Gastrocnemius medialis (tissue), 4 donors: ENCODE measurements at places on chromosomes 5 and 9.

GRCh38 chr9:16561121-16561520 lies 309.3 kb downstream of the BNC2 start:
- H3K36me3 ChIP-seq: no peaks in the 10 kb centered on the region

DNA sequence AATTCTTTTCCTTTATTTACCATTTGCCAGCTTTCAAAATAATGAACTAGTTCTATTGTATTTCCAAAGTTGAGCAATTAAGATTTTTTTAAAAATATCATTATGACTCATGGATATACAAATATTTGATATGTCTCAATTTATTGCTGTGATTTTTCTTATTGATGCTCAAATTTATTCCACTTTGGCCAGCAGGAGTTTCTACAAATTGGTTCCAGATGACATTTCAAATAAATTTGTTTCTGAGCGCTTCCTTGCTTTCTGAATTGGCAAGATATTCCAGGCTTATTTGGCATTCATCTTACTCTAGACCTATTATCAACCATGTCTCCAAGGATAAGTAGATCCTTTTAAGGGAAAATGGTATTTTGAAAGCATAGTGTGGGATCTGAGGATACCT lies 58.5 kb upstream of the TJP2 start:
- H3K27ac ChIP-seq: no peak overlapping the region
- no peaks in the 10 kb centered on the region for H3K36me3 ChIP-seq
- no peak overlapping the region for H3K4me3 ChIP-seq
- DNase-seq: no peak
- no peaks in the 10 kb centered on the region for H3K27me3 ChIP-seq
- H3K4me1 ChIP-seq: no peaks in the 10 kb centered on the region

- no peak for DNase-seq
- no peak overlapping the region for H3K27ac ChIP-seq
- H3K36me3 ChIP-seq: no peaks in the 10 kb centered on the region
- H3K27me3 ChIP-seq: no peaks in the 10 kb centered on the region
- no peak overlapping the region for H3K4me3 ChIP-seq
Measured at GRCh38 chr5:35626108-35626507, 8.4 kb downstream of the SPEF2 start.

DNA sequence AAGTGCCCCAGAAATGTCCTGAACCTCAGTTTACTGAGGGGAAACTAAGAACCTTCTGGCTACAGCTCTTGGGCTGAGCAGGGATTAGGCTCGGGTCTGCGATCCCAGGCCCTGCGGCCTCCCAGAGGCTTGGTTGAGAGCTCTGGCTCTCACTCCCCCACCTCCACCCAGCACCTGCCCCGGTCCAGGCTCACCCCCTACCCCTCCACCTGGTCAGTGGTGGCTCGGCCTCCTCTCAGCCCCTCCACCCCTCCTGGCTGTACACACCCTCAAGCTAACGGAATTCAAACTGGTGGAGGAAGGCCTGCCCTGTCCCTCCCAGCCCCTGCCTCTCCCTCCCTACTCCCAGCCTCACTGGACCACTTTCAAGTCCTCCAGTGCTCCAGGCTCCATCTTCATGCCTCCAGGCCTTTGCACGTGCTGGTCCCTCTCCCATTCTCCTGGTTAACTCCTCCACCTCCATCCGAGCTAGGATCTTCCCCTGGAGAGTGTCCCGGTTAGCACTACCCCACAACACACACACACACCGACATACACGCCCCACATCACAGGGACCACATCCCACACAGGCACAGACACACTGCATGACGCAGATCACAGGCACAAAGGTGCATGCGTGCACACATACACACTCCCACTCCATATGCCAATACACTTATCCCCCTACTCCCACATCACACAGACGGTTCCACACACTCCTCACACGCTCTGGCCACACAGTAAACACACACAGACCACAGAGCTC lies 130.9 kb downstream of the C9orf50 start:
- H3K36me3 ChIP-seq: no peaks in the 10 kb centered on the region
- H3K4me3 ChIP-seq: peak overlapping the region; percentile 82

GRCh38 chr9:19935422-19935821 lies 146.6 kb upstream of the SLC24A2 start:
- no peaks in the 10 kb centered on the region for H3K4me1 ChIP-seq
- no peak for DNase-seq
- H3K27ac ChIP-seq: no peak overlapping the region
- no peaks in the 10 kb centered on the region for H3K27me3 ChIP-seq
- no peak overlapping the region for H3K4me3 ChIP-seq

- no peaks in the 10 kb centered on the region for H3K4me1 ChIP-seq
- no peak overlapping the region for H3K4me3 ChIP-seq
- DNase-seq: no peak
- H3K36me3 ChIP-seq: no peaks in the 10 kb centered on the region
Measured at GRCh38 chr5:94649874-94650273, 31.4 kb downstream of the SLF1 start.

- no peak for DNase-seq
- H3K27me3 ChIP-seq: no peaks in the 10 kb centered on the region
- no peak overlapping the region for H3K27ac ChIP-seq
- H3K36me3 ChIP-seq: no peaks in the 10 kb centered on the region
- H3K4me1 ChIP-seq: no peaks in the 10 kb centered on the region
- H3K4me3 ChIP-seq: no peak overlapping the region
Measured at GRCh38 chr5:80933036-80933435, 27.1 kb upstream of the RASGRF2 start.

- H3K27ac ChIP-seq: peak overlapping the region; percentile 63
- H3K4me1 ChIP-seq: peaks cover 32% of the 10 kb centered on the region
- DNase-seq: no peak
- H3K27me3 ChIP-seq: no peaks in the 10 kb centered on the region
Measured at GRCh38 chr5:81779916-81780266, 29.0 kb upstream of the SSBP2 start.

DNA sequence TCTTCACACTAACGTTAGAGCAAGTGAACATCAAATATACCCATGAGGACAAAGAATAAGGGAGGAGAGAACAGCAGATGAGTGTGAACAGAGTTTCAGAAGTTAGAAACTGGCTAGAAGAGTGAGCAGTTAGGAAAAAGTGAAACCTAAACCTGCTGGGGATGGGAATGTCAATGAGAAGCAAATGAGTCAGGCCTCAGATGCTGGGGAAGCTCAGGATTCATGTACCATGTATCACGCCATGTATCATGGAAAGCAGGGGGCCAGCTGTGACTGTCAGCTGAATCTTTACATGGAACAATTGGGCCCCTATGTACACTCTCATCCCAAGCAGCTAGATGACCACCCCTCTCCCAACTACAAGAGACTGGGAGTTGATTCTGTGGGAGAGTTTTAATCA lies 16.2 kb downstream of the GDF9 start:
- no peak overlapping the region for H3K27ac ChIP-seq
- H3K4me3 ChIP-seq: no peak overlapping the region
- DNase-seq: no peak
- H3K36me3 ChIP-seq: no peaks in the 10 kb centered on the region

- no peaks in the 10 kb centered on the region for H3K27me3 ChIP-seq
- no peak for DNase-seq
- no peak overlapping the region for H3K27ac ChIP-seq
- H3K4me1 ChIP-seq: peaks cover 17% of the 10 kb centered on the region
Measured at GRCh38 chr9:131391504-131391903, 2.4 kb upstream of the PRRC2B start.

GRCh38 chr5:41762426-41762825 lies 107.8 kb downstream of the OXCT1 start:
- no peaks in the 10 kb centered on the region for H3K27me3 ChIP-seq
- H3K36me3 ChIP-seq: no peaks in the 10 kb centered on the region
- DNase-seq: no peak
- H3K4me1 ChIP-seq: peaks cover 6% of the 10 kb centered on the region
- no peak overlapping the region for H3K4me3 ChIP-seq
- no peak overlapping the region for H3K27ac ChIP-seq

DNA sequence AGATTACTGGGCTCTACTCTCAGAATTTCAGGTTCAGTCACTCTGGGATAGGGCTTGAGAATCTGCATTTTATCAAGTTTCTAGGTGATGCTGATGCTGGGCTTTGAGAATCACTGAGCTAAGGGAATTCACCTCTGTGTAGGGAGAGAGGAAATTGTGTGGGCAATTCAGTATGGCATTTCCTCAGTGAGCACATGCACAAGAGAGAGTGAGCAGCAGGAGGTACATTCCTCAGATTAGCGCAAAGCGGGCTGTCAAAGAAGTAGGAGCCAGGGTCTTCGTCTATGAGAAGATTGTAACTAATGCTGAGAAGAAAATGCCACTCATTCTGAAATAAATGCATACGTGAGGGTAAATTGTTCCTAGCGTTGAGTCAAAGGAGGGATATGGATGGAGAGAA lies 175.9 kb downstream of the KIF4B start:
- H3K27ac ChIP-seq: no peak overlapping the region
- no peaks in the 10 kb centered on the region for H3K4me1 ChIP-seq
- H3K4me3 ChIP-seq: no peak overlapping the region
- no peaks in the 10 kb centered on the region for H3K36me3 ChIP-seq
- H3K27me3 ChIP-seq: no peaks in the 10 kb centered on the region

GRCh38 chr9:36161187-36161586 lies 8.0 kb upstream of the CCIN start:
- no peak overlapping the region for H3K4me3 ChIP-seq
- H3K27ac ChIP-seq: peak overlapping the region; percentile 18
- H3K4me1 ChIP-seq: no peaks in the 10 kb centered on the region
- peaks cover 7% of the 10 kb centered on the region for H3K27me3 ChIP-seq
- no peaks in the 10 kb centered on the region for H3K36me3 ChIP-seq

DNA sequence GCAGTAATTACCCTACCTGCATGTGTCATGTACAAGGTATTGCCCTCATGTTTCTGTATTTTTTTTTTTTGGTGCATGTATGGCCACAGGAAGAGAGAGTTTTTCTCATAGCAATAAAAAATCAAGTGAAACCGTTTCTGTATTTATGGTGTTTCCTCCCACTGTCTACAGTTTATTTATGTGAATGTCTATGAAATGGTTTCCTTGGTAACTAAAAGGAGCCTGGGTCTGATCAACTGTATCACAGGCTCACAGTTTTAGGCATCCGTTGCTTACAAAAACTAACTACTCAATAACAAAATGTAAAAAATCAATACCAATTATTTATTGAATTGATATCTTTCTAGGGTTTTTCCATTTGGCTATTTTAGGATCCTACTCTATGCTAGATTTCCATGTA lies 464.4 kb downstream of the TAF11L14 start:
- DNase-seq: no peak
- no peaks in the 10 kb centered on the region for H3K27me3 ChIP-seq
- H3K4me1 ChIP-seq: no peaks in the 10 kb centered on the region
- H3K4me3 ChIP-seq: no peak overlapping the region

- H3K4me1 ChIP-seq: no peaks in the 10 kb centered on the region
- H3K27ac ChIP-seq: no peak overlapping the region
- H3K27me3 ChIP-seq: no peaks in the 10 kb centered on the region
- DNase-seq: no peak
- H3K36me3 ChIP-seq: no peaks in the 10 kb centered on the region
- H3K4me3 ChIP-seq: no peak overlapping the region
Measured at GRCh38 chr5:68316469-68316868, 100.9 kb downstream of the PIK3R1 start.

DNA sequence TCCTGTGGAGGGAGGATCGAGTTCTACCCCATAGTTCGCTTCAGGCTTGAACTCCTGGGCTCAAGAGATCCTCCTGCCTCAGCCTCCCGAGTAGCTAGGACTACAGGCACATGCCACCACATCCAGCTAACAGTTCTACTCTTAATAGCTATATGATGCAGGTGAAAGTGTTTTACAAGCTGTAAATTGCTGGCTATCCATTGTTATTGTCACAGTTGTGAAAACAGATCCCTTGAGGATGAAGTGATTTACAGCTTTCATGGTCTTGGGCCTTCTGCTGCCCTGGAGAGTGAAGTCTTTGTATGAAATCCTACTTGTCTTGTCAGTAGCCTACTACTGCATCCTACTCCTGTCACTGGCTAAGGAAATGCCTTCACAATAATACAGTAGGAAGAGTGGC lies 48.0 kb downstream of the GRAMD2B start:
- no peaks in the 10 kb centered on the region for H3K27me3 ChIP-seq
- H3K27ac ChIP-seq: no peak overlapping the region
- H3K36me3 ChIP-seq: no peaks in the 10 kb centered on the region
- no peak overlapping the region for H3K4me3 ChIP-seq
- no peak for DNase-seq

DNA sequence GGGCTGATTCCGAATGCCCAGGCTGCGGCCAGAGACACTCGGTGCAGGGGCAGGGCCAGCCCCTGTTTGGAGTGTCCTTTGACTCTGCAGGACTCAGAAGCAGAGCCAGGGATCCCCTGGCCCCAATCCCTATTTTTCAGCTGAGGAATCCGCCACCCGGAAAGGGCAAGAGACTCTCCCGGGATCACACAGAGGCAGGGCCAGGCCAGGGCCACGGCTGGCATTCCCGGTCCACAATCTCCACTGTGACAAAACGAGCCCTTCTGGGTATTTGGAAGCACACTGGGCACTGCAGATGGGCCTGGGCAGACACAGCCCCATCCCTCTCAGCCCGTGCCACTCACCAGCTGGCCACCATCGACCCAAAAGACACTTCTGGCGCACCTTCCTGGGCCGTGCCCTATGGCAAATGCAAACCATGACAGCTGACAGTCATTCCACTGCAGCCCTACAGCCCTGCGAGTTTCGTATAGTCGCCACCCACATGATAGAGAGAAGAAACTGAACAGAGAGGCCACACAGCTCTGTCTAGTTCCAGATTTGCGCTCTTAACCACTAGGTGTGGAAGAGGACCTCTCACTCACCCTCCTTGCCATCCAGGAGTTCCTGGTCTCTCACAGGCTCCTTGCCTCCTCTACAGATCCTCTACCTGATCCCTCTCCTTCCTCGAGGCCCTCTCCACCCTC lies 13.3 kb downstream of the NR5A1 start:
- no peak for DNase-seq
- H3K4me3 ChIP-seq: no peak overlapping the region
- no peaks in the 10 kb centered on the region for H3K4me1 ChIP-seq
- H3K27ac ChIP-seq: no peak overlapping the region
- peaks cover 6% of the 10 kb centered on the region for H3K27me3 ChIP-seq

DNA sequence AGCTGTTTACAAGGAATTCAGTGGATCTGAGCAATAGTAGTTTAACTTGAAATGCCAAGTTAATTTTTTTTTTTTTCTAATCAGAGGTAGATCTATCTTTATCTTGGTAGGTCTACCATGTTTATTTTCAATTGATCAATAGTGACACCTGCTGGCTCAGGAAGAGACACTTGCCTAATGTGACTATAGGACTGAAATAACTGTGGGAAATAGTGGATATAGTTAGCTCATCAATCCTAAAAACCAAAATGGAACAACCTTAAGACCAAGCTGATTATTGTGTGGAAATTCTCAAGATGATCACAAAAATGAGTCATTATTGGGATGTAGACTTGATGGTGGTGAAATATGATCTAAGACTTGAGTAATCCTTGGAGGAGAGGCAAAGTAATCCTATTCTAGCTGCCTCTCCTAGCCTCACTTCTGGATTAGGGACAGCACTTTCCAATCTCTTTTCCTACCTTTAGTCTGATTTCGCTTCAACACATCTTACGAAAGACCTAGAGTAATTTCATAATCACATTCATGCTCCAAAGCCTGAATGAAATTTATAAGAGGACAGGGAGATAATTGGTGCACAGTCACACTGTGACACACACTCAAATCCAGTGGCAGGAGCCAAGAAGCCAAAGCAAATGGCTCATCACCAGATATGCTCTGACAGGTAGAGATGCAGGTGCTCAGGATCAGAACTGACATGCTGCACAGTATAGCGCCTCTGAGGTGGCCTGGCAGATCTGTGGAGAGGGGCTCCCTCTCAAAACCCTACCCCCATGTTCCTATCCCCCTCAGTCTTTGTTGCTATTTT lies 156.3 kb downstream of the HMHB1 start:
- no peaks in the 10 kb centered on the region for H3K27me3 ChIP-seq
- DNase-seq: no peak
- H3K36me3 ChIP-seq: no peaks in the 10 kb centered on the region

- no peak for DNase-seq
- H3K4me3 ChIP-seq: no peak overlapping the region
- H3K27ac ChIP-seq: no peak overlapping the region
- H3K36me3 ChIP-seq: no peaks in the 10 kb centered on the region
Measured at GRCh38 chr5:93189707-93190120, 391.3 kb downstream of the NR2F1-AS1 start.
